Bladder microvascular endothelial cell (primary cell): ENCODE measurements at places on chromosomes 2 and 18. TPM values are rescaled to one million over a fixed set of nuclear protein-coding genes. Genes with fewer than 3 reads are reported as not detected.

TANK gene
- total RNA-seq: 60.7 and 121 TPM in 2 replicates

DOCK10 gene
- total RNA-seq: 1.6 and 9.0 TPM in 2 replicates

DSG4 gene
- not detected in 2 replicates for total RNA-seq

REEP1 gene
- 0.16 and 6.8 TPM in 2 replicates for total RNA-seq

IL36A gene
- total RNA-seq: not detected in 2 replicates

TM4SF20 gene
- not detected in 2 replicates for total RNA-seq

MAIP1 gene
- 15.4 and 16.8 TPM in 2 replicates for total RNA-seq

GKN1 gene
- total RNA-seq: not detected in 2 replicates

MAL gene
- not detected in 2 replicates for total RNA-seq

BOLL gene
- total RNA-seq: not detected in 2 replicates

MOGAT1 gene
- not detected in 2 replicates for total RNA-seq

SLC30A3 gene
- total RNA-seq: 0.81 and 34.7 TPM in 2 replicates

ZC3H15 gene
- 51.3 and 95.6 TPM in 2 replicates for total RNA-seq

EVA1A gene
- 74.0 and 127 TPM in 2 replicates for total RNA-seq

CCDC85A gene
- total RNA-seq: 10.3 and 20.9 TPM in 2 replicates

G6PC2 gene
- not detected in 2 replicates for total RNA-seq

MEP1B gene
- 0.25 TPM in 1 of 2 replicates, not detected in the other for total RNA-seq

PKDCC gene
- 0.81 and 5.2 TPM in 2 replicates for total RNA-seq

BMP10 gene
- not detected in 2 replicates for total RNA-seq

TRABD2A gene
- 0.32 and 0.38 TPM in 2 replicates for total RNA-seq

IFIH1 gene
- total RNA-seq: 8.4 and 23.6 TPM in 2 replicates
